Spinal cord (tissue), 10 donors: ENCODE measurements at places on chromosomes 6 and 20.

GRCh38 chr20:48841875-48842529 lies 14.2 kb upstream of the PREX1 start:
- DNase-seq = no peak

- DNase-seq = peak; percentile 74
Observed at GRCh38 chr6:134676307-134677281, 273.3 kb downstream of the ALDH8A1 start.

DNA sequence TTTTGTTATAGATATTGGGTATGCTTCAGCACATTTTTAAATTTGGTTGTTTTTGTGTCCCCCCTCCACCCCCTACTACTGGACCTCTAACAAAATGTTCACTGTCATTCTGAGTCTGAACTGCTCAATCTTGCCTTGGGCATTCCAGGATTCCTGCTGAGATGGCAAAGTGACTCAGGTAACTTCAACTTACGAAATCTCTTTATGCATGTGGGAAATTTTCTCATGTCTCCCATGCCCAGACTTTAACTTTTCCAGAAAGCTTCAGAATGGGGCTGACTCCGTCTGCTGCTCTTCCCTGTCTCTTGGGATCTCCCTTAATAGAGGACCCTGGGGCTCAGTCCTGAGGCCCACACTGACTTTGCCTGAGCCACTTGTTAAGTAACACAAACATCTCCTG lies 14.0 kb downstream of the CYP39A1 start:
- DNase-seq = no peak

- DNase-seq = no peak
Observed at GRCh38 chr6:170000071-170000843, 248.8 kb downstream of the ERMARD start.

- DNase-seq = peak; percentile 83
Observed at GRCh38 chr6:55266896-55267295, 60.4 kb upstream of the GFRAL start.

GRCh38 chr6:46352541-46353268 lies 138.5 kb downstream of the RCAN2 start:
- no peak for DNase-seq

GRCh38 chr6:82270881-82271635 lies 23.5 kb upstream of the IBTK start:
- DNase-seq = no peak

DNA sequence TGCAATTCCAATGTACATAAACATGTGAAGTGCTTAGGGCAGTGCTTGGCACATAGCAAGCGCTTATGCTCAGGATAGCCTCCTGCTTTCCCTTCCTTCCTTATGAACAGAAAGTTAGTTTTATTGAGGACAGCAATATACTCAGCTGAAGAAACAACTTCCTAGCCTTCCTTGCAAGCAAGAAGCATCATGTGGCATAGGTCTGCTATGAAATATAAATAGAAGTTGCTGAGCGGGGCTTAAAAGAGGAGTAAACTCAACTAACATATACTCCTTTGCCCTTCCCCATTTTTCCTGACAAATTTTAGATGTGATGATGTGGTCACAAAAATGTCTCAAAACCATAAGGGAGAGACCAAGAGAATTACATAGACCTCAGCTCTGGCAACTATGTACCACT lies 98.9 kb downstream of the KIF16B start:
- no peak for DNase-seq

DNA sequence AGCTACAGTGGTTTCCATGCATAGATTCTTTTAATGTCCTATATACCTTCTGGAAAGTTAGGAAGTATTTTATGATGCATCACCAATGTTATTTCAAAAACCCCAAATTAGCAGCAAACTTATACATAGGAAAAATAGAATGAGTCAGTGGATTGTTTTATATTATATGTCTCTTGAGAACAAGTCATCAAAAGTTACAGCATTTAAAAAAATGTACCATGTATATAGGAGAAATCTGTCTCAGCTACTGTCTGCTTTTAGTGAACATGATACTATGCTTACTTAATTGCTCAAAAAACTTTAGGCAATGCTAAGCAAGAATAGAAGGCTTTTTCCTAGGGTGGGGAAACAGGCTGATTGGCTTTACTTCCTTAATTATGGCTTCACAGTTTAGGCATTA lies 365.3 kb downstream of the SAMD5 start:
- no peak for DNase-seq

DNA sequence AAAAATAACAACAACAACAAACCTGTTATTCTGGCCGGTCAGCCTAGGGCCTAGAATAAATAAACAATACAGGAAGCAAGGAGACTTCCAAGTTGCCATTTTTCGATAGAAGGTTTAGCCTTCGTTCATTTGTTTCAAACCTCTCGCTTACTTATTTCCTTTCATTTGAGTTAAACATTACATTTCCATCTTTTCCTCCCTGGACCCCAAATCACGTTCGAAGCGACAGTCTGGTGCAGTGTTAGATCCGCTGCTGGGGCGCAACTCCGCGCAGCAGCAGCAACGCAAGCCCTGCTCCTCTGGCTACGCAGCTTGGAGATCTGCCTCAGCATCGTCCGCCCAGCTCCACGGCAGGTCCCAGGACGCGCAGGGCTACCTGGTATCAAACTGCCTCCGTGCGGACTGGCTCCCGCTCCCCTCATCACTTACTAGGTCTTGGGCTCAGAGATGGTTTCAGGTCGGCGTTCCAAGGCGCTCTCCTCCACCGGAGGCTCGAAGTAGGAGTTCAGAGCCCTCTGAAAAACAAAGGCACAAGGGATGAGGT lies 530 bp downstream of the TDP2 start:
- DNase-seq = no peak

- DNase-seq = no peak
Observed at GRCh38 chr6:140225701-140226436, 851.4 kb upstream of the CITED2 start.

- DNase-seq = no peak
Observed at GRCh38 chr6:105179244-105180065, at the start of gene POPDC3. TSS of gene POPDC3 (minus strand) at chr6:105180014. CDS start at chr6:105161909, 18,105 bp downstream.

- no peak for DNase-seq
Observed at GRCh38 chr6:16450285-16450684, 211.9 kb downstream of the GMPR start.

GRCh38 chr6:143396497-143397226 lies 53.8 kb downstream of the ADAT2 start:
- no peak for DNase-seq

GRCh38 chr6:15504581-15505350 lies 158.1 kb downstream of the DTNBP1 start:
- peak; percentile 97 for DNase-seq

- DNase-seq = no peak
Observed at GRCh38 chr6:11632795-11633511, 95.4 kb downstream of the TMEM170B start.

- no peak for DNase-seq
Observed at GRCh38 chr20:6802227-6802626, 34.7 kb downstream of the BMP2 start.

DNA sequence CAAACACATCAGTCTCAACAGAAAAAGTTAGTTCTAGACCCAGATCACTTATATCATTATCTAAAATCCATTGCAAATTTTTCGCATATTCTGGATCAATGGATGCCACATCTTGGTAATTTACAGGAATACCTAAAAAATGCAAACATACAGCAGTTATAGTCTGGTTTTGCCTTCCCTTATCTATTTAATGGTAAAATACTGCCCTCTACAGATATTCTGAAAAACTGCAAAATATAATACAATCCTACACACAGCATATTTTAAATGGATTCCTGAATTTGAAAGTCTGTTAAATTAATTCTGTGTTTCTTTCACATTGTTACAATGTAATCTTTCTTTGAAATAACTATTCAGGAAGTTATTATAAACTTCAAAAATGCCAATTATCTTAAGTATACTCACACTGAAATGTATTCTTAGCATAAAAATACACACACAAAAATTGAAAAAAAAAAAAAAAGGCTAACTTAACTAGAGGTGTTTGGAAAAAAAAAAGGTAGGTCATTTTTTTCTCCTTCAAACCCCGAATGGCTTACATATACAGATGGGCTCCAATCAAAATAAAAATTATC lies 88.4 kb downstream of the HACE1 start:
- peak; percentile 78 for DNase-seq

GRCh38 chr20:33660035-33660684 lies 2.0 kb upstream of the C20orf144 start:
- DNase-seq = no peak

GRCh38 chr6:6751266-6751596 lies 162.7 kb downstream of the LY86 start:
- DNase-seq = no peak

DNA sequence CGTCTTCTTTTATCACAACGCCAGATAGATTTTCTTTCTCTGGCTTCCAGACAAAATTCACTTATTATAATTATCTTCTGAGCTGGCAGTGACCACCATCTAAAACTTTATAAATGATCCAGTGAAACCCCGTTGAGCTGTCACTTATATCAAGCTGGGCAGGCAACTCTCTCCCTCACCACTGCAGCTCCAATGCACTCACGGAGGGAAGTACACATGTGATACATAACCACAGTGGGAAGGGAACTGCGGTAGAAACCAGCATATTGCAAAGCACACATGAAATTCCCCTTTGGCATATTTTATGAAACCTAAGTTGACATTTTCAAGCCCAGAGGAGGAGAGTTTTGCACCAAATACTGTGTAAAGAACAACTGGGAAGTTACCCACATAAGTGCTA lies 536.9 kb downstream of the HACE1 start:
- DNase-seq = no peak
